Right atrium auricular region (tissue), 2 donors: ENCODE measurements at places on chromosomes 5 and 9. TPM values are rescaled to one million over a fixed set of nuclear protein-coding genes. Genes with fewer than 3 reads are reported as not detected.

DNA sequence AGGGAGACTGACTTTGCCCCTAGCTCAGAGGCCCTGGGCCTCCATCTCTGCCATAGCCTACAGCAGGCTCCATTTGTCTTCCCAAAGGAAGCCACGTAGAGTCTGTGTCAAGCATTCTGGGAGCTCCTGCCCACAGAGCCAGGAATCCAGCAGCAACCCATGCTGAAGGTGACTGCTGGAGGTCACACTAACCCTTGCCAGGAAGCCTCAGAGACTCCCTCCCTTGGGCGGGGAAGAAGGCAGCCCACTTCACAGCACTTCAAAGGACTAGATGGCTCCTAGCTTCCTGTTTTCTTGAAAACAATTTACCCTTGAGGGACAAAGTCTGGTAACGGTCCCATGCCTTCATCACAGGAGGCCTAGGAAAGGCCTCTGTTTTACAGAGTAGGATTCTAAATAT lies 1.7 kb downstream of the CKMT2 start:
- DNase-seq = no peak

DNA sequence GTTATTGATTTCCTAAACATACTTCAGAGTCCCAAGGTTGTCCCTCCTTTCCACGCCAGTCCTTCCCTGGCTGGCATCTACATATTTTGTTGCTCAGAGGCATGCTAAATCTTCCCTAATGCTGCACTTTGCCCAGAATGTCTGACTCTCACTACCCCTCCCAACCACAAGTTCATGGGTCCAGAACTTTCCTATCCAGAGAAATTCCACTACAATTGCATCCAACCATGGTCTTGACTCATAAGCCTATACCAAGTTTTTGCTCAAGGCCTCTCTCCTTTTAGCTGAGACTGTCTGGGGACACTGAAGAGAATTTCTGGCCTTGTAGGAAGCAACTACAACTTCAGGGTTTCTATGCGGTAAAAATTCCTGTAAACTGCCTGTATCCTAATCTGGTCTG lies 206.3 kb downstream of the BNC2 start:
- no peak for DNase-seq

GRCh38 chr5:136311999-136312398 lies 53.3 kb downstream of the TRPC7 start:
- no peak for DNase-seq

DNA sequence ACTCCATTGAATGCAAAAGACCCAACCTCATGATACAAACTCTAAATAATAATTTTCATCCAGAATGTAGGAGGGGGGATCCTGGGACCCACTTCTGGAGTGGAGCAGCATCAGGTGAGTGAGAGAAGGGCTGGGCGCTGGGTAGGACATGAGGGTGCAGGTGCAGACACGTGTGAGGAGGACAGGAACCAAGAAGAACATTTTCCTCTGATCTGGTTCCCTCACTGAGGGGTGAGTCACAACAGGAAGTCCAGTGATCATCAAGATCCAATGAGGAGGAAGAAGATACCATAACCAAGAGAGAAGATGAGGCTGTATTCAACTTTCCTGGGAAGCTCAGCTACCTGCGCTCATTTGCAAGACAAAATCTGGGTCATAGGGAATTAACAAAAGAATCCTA lies 57.4 kb downstream of the SFXN1 start:
- DNase-seq = no peak

Gene FAXDC2
- 24.6 TPM for total RNA-seq

Gene SLC25A2
- not detected for total RNA-seq

Gene GCNT1
- total RNA-seq = 6.4 TPM

- no peak for DNase-seq
Observed at GRCh38 chr5:45532826-45533624, 163.2 kb downstream of the HCN1 start.

Gene WNT8A
- total RNA-seq = not detected

Gene PRLR
- total RNA-seq = 0.31 TPM

Gene RABL6
- 48.4 TPM for total RNA-seq

DNA sequence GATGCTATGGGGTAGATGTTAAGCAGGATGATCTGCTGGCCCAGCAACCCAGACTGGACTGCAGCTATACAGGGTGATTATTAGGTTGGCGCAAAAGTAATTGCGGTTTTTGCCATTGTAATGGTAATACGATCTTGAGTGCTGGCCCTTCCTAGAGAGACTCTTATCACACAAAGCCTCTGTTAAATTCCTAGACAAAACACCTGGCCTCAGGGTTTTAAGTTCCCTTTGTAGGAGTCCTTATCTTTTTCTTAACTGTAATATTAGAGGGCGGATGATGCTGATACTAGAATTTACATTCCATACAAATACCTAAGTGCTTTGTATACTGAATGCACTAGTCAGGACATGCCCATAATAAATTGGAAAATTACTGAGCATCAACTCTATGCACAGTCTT lies 222.2 kb downstream of the NDUFS4 start:
- no peak for DNase-seq
